ENCODE measurements at places on chromosomes 16 and 17.

DNA sequence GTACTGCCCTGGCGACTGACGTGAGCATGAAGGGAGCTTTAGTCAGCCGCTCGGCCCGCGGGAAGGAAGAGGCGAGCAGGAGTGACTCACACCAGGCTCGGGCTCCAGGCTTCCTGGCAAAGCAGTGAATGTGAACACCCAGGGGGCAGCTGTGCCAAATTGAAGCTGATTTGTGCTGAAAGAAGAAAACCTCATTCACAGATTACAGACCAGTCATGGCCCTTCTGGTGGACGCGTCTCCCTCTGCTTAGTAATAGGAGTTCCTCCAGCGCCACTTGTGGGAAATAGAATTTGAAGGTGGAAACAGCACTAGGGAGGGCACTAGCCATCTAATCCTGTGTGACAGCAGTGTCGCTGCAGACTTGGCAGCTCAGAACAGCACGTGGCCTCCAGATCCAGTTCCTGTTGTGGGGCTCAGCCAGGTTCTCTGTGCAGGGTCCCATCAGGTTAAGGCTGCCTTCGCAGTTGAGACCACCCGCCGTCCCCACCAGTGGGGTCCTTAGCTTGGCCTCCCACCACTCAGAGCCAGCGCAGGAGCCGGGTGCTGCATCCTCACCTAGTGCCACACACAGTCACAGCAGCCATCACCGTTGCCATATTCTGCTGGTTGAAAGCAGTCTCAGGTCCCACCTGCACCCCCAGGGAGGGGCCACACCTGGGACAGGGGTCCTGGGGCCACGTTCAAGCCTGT is 164.5 kb upstream of the CHMP6 start:
- no peak for DNase-seq

DNA sequence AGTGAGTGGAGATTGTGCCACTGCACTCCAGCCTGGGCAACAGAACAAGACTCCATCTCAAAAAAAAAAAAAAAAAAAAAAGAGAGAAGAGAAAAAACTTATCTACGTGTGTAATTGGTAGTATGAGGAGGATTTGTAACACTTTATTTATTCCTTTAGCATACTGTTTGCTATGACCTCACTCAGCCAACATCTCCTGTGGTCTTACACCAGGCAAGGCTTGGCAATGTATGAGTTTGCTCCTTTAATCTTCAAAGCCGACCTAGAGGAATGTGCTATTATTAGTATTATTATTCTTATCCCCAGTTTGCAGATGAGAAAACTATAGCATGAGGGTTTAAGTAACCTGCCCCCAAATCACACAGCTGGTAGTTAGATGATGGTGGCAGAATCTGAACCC is 35.8 kb upstream of the HAPSTR1 start:
- DNase-seq: no peak

GRCh38 chr16:47861999-47862398 is 293.8 kb downstream of the ABCC12 start:
- DNase-seq: no peak

DNA sequence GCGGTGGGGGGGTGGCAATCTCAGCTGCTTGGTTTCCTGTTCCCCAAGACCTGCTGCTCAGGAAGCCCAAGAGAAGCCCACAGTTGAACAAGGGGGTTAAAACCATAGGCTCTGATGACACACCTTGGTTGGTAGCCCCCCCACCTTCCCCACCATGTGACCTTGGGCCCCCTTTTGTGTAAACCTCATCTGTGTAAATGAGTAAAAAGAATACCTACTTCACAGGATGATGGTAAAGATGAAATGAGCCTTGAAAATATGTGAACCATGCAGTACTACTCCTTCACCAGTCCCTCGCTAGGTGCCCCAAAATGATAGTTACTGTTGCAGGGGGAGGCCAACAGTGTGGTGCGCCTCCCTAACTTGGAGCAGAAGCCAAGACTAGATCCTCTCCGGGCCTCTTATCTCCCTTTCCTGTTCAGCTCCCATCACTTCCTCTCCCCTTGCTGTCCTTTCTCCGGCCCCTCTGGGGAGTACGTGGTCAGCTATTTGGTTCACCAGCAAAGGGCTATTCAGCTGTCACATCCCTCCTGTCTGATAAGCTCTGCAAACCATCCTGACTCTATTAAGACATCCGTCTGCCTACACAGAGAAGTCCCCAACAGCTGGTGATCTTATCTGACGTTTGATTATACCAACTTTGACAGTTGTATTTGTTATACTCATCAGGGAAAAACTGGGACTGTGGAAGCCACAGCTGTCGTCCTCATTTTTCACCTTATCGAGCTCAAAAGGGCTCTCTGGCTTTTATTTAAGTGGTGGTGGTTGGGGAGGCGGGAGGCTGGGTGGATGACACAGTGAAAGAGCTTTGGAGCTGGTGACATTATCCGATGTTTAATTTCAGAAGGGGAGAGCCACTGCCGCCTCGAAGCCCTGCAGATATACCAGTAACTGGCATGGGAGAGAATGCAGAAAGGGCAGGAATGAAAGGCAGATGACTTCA is 19.9 kb downstream of the DCAKD start:
- no peak for DNase-seq

DNA sequence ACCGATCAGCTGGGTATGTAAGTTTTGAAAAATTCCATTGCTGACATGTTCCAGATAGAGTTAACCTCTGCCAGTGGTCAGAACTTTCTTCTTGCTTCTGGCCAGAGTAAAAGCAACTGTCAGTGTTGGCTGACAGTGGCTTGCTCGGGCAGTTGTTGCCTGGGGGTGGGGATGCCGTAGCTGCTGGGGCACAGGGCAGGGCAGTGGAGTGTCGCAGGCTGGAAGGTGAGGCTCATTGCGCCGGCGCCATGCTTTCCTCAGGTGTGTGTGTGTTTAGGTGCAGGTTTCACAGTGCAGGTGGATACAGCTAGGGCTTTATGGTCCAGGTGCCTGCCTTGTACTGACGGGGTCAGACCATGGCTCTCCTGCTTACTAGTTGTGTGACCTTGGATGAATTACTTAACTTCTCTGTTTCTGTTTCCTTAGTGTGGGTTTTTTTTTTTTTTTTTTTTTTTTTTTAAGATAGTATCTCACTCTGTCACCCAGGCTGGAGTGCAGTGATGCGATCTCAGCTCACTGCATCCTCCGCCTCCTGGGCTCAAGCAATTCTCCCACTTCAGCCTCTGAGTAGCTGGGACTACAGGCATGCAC is 156.4 kb downstream of the SNX29 start:
- no peak for DNase-seq

GRCh38 chr16:47970291-47970931 is 185.4 kb downstream of the ABCC12 start:
- no peak for DNase-seq

GRCh38 chr17:1412185-1413110 is 12.4 kb upstream of the YWHAE start:
- no peak for DNase-seq

GRCh38 chr16:85389679-85390470 is 223.2 kb upstream of the GSE1 start:
- no peak for DNase-seq
